ENCODE measurements at places on chromosomes 7 and 10.

- no peak for DNase-seq
Observed at GRCh38 chr7:98266840-98267239, 14.6 kb upstream of the BRI3 start.

GRCh38 chr7:157782041-157782440 is 445.2 kb downstream of the DNAJB6 start:
- no peak for DNase-seq

DNA sequence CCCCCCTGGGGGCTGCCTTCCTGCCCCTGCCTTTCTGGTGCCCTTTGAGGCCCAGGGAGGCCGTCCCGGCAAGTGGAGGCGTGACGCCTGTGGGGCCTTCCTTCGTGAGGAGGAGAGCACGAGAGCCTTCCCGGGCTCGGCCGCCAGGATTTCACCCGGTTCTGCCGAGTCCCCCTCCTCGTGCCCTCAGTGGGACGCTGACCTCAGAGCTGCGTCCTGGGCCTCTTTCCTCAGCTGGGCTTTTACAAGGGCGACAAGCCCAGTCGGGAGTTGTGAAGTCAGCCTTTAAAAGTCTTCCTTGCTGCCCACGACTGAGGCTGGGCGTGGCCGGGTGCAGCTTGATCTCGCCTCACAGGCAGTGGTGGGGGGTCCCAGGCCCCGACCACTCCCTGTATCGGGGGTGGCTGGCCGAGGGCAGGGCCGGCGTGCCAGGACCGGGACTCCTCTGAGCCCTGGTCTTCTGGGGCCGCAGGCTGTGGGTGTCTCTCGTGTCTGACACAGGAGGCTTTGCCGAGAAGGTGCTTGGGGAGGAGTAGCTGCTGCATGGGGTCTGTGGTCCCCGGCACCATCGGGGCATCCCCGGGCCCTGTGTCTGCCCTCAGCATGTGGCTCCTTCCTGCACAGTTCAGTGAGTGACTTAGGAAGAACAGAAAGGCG is 41.8 kb downstream of the FAM20C start:
- DNase-seq, result no peak

DNA sequence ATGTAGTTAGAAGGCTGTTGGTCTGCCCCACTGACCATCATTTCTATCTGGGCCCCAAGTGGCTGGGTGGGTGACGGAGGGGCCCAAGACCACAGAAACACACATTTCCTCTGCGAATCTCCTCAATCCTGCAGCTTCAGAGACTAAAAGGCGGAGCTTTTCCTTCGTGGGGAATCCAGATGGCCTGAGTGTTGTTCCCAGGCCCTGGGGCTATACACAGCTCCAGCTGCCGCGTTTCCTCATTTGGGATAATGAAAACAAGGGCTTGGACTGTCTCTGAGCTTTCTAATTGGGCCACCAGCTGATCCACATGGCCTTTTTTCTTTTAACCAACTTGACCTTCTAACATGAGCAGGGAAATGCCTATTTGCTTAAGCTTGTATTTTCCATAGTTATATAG is 339.9 kb downstream of the CXCL12 start:
- no peak for DNase-seq

DNA sequence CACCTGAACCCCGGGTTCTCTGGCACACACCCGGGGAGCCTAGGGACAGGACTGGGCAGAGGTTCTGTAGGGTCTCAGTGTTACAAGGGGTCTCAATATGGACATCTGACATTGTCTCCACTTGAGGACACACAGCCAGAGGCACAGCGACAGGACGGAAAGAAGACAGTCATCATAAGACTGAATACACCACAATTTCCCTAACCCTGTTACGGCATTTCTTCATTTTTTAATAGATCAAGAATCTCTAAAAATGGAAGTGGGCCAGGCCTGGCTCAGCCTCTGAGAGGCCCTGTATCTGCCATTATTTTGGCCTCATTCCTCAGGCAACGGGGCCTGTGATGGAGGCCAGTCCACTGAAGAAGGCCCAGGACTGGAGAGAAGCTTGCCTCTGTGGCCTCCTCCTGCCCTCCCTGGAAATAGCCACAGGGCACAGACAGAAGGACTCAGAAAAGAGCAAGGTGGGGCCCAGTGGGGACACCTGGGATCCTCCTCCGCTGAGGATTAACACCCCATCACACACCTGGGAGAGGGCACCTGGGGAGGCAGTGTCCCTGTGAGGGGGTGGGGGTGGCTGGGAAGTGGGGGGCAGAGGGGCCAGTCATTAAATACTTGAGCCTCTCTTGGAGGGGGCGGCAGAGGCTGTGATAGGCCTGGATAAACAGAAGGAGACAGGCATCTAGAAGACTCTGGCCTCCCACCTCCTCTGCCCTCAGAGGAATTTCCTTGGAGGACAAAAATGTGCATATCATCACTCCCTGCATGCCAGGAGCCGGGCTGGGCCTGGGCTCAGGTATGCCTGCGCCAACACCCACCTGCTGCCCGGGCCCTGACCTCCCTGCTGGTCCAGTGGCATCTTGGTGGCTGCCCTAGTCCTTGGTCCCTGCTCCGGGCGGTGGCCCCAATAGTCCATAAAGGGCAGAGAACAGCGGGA is 8.0 kb downstream of the SPOCK2 start:
- no peak for DNase-seq

- no peak for DNase-seq
Observed at GRCh38 chr10:119135513-119135881, 30.0 kb downstream of the SFXN4 start.

GRCh38 chr10:50219646-50220045 is 31.7 kb downstream of the ASAH2 start:
- DNase-seq, result no peak

- DNase-seq, result no peak
Observed at GRCh38 chr10:124562425-124563060, 100.9 kb downstream of the LHPP start.

GRCh38 chr7:47663213-47663612 is 81.3 kb upstream of the TNS3 start:
- DNase-seq, result no peak

DNA sequence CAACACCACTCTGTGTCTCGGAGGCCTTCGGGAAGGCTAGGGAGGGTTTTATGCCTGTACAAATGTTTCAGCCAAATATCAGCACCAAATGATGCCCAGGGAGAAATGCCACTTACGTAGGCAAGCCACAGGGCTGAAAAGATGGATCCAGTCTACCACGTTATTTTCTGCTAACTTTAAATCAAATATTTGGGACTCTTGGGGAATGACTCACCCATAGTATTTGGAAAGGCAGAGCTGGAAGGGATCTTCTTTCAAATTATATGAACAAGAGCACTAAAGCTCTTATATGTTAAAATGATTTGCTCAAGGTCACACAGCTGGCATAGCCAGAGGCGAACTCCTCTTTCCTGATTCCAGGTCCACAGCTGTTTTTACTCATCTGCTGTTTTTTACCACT is 591.4 kb downstream of the SORCS1 start:
- DNase-seq, result no peak

- no peak for DNase-seq
Observed at GRCh38 chr10:69439813-69440506, 11.3 kb upstream of the TSPAN15 start.

DNA sequence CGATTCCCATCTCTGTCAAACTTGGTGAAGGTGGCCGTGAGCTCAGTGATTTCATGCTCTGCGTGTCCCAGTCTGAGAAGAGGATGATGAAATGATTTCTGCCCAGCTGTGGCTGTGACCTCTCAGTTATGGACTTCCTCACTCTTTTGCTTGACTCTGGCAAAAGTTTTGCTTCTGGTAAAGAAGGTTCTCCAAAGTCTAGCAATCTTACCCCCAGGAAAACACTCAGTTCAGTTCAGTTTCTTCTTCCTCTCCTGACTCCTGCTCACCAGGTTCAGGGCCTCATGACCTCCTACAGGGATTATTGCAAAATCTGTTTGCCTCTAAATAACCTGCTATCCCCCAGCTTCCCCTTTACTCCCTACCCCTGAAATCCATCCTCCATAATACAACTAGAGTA is 4.9 kb upstream of the BLOC1S2 start:
- DNase-seq, result no peak

GRCh38 chr7:51789489-51789888 is 472.9 kb upstream of the COBL start:
- no peak for DNase-seq

DNA sequence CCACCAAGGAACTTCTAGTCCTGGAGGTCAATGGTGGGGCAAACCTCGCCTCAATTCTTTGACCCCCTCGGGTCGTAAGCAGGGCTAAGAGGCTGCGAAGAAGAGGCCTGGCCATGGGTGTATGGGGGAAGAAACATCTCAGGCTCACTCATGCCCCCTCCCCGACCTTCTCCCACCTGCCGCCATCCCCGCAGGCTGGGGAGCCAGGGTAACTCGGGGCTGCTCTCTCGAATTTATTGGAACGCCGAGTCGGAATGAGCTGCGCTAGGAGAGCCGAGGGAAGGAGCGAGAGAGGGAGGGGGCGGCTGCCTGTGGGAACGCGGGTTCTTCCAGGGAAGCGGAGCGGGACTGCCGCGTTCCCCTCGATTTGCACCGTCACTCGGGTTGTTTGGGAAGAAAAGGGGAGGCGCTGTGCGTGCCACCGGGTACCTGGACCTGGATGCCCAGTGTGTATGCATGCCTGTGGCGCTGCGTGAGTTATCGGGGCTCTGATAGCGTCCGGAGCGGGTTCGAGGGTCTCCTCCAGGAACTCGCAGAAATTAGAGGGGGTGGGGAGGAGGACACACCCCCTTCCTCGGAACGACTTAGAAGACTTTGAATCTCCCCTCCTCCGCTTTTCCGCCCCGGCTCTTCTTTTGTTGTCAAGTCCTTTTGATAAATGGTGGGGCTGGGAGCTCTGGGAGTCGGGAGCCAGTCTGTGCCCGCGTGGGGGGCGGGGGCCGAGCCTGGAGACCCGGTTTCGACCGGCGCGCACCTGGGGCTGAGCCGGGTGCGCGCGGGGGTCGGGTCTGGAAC is 1.8 kb upstream of the ZNF503 start:
- no peak for DNase-seq

GRCh38 chr7:122618585-122619189 is 80.2 kb downstream of the RNF133 start:
- DNase-seq, result no peak

DNA sequence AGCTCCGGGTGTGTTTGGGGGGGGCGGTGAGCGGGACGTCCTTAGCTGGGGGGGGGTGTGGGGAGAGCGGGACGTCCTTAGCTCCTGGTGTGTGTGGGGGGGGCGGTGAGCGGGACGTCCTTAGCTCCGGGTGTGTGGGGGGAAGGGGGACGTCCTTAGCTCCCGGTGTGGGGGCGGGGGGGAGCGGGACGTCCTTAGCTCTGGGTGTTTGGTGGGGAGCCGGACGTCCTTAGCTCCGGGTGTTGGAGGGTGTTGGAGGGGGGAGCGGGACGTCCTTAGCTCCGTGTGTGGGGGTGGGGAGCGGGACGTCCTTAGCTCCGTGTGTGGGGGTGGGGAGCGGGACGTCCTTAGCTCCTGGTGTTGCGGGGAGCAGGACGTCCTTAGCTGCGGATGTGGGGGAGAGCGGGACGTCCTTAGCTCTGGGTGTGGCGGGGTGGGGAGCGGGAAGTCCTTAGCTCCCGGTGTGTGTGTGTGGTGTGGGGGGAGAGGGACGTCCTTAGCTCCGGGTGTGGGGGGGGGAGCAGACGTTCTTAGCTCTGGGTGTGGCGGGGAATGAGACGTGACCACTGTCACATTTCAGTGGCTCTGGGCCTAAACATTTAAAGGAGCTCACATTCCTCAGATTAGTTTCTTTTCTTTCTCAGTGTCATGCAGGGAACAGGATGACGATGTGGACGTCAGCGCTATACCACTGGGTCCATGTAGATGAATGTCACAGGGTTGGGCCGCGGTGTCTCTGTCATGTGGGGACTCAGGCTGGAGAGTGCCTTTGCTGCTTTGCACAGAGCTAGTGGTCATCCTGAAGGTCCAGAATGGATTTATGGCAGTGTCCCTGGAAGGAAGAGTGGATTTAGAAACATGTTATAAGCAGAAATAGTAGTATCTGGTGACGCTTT is 7.5 kb downstream of the DYNC2I1 start:
- DNase-seq, result peak; percentile 12

GRCh38 chr7:107967420-107967819 is 35.5 kb downstream of the LAMB1 start:
- DNase-seq, result no peak

DNA sequence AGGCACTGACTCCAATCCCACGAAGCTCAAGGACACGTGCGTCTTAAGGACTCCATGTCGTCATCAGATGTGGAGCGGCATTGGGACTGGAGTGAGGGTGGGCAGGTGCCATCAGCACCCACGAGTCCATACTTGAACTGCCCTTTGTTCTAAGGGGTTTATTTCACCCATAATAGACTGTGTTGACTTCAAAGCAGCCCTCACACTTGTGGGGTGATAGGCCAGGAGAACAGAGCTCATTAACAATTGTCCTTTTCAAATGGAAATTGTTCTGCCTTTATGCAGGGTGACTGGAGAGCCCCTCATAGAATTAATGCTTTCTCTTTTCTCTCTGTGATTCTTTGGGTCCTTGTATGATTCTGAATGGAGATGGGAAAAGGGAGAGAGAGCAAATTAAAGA is 376.9 kb upstream of the MGMT start:
- DNase-seq, result no peak

DNA sequence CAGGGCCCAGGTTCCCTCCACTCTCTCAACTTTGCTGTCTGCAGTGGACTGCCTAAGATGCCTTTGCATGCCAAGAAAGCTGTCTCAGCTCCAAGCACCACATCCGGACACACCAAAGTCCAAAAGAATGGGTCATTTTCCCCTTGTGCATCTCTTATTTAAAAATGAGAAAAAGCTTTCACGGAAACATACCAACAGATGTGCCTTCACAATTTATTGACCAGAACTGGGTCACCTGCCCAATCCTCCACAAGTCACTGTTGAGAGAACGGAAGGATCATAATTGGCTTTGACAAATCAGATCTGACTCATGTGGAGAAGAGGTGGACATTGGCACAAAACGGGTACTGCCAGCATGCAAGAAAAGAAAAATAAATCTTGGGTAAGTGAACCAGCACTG is 258.3 kb downstream of the SNX13 start:
- no peak for DNase-seq

DNA sequence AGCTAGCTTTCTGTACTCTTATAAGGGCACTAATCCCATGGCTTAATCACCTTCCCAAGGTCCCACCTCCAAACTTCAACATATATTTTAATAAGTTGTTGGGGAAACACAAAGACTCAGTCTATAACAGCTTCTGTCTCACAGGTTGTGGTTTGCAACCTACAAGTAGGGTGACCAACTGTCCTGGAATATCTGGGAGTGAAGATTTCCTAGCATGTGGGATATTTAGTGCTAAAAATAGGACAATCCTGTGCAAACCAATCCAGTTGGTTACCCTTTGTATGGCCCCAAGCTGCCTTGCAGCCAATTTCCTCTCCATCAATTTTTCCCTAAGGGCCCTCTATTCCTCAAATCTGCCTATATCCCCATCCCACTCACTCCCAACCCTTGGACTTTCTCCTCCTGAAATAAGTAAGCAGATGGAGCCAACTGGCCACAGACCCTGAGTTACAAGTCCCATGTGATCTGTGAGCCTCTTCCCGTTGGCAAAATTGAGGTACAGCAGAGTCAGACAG is 82.3 kb downstream of the FAM13C start:
- DNase-seq, result no peak

GRCh38 chr7:150803161-150803860 is 2.7 kb downstream of the TMEM176A start:
- DNase-seq, result no peak

- DNase-seq, result no peak
Observed at GRCh38 chr10:14330388-14331061, at the start of gene FRMD4A. TSS of gene FRMD4A (minus strand) at chr10:14330924.
